AG09309 (cell line): ENCODE measurements at places on chromosomes 16 and 17.

- DNase-seq, result no peak
Measured at GRCh38 chr17:8887834-8888703, 20.6 kb upstream of the PIK3R6 start.

GRCh38 chr17:76050538-76051467, 21.5 kb downstream of the SRP68 start:
- no peak for DNase-seq

- no peak for DNase-seq
Measured at GRCh38 chr17:67577429-67578141, 140.2 kb upstream of the NOL11 start.

DNA sequence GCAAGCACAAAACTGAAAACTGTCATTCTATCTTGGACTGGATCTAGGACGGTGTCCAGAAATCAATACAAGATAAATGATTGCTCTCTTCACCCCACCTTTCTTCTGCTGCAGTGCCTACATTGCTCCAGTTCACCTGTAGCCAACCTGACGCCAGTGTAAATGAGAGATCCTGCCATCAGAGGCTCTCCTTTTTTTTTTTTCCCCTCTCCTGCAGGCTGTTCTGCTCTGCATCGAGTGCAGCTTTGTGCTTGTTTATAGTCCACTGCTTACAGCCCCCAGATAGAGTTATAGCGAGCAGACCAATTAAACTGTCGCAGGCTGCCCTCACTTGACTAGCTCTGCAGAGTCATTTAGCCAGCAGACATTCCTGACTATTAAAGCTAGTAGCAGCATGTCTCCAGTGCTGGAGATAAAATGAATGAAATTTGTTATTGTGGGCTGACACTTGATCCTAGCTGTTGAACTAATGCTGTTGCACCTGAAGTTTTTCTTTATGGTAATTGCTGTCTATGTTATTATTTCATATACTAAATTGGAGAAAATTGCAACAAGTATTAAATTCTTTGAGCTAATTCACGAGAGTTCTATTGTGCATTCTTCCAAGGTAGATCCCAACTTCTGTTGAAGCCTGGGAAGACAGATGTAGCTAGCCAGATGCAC, 257.1 kb downstream of the FTO start:
- DNase-seq, result no peak

GRCh38 chr16:89452241-89452640, 38.1 kb downstream of the ANKRD11 start:
- no peak for DNase-seq

- DNase-seq, result no peak
Measured at GRCh38 chr16:4937782-4938682, 1.1 kb upstream of the PPL start.

DNA sequence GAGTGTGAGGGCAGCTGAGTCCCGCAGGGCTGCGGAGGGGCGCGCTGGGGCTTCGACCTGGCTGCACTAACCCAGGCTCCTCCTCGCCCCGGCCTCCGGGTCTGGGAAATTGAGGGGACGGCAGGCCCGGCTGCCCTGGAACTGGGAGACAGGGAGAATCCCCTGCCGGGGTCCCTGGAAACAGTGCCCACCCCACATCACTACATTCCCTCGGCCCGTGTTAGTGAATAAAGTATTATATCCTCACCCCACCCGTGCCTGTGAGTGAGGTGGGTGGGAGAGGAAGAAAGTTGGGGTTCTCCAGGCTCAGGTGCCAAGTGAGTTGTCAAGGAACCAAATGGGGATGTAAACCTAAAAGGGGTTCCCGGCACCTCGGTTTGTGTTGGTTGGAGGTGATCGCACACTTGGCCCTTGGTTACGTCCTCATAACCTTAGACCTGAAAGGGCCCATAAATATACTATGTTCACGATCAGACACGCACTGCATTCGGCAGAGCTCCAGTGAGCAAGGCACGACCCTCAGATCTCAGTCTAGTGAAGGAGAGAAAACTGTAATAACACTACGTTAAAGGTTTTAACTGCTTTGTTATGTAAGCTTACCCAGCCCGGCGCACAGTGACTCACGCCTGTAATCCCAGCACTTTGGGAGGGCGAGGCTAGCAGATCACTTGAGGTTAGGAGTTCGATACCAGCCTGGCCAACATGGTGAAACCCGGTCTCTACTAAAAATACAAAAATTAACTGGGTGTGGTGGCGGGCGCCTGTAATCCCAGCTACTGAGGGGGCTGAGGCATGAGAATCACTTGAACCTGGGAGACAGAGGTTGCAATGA, 11.2 kb downstream of the ZNF771 start:
- DNase-seq, result no peak

- no peak for DNase-seq
Measured at GRCh38 chr17:75647921-75648320, 14.7 kb downstream of the SMIM5 start.

DNA sequence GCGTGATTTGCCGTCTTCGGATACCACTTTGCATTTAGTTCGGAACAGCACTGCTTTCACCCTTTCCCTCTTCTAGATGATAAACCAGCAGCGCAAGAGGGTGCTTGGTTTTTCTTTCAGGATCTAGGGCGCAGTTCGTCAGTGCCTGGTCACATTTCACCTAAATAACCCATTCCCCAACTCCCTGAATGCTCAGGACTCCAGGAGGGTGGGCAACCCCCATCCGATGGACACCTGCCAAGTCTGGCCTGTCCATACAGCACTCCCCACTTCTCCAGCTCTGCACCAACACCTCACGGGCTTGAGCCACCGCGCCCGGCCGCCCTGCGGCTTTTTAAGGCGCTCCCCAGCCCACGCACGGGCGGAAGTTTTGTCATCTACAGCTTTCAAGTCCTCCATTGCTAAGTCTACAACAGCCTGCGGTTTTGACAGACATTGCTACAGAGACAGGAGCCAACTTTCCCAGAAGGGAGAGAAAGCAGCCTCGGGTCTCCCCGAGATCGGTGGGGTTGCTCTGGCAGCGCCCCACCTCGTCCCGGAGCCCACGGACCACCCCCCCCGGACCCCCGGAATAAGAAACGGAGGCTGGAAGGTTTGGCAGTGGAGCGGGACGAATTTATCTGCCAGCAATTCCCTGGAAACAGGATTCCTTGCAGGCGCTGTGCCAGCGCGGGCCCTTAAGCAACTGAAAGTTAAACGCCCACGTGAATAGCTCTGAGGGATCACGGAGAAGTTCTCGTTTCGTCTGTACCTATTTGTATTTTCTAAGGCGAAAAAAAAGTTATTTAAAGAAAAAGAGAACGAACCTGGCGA, 38.6 kb upstream of the SLFN13 start:
- DNase-seq, result no peak

DNA sequence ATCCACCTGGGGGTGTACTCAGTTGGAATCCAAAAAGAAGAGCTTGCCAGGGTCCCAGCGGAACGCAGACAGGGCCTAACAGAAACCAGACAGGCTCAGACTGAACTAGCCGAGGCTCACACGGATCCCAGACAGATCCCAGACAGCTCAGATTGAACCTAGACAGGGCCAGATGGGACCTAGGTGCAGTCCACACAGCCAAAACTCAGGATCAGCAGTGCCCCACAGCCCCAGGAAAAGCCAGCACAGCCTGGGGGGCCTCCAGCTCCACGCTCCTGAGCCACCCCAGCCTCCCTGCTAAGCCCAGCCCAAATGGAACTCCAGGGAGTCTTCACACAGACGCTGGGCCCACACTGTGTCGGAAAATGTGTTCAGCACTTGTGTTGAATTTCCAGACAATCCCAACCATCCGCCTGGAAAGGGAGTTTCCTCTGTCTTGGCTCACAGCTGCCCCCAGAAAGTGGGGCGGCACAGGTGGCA, 7.5 kb downstream of the STX1B start:
- DNase-seq, result no peak

DNA sequence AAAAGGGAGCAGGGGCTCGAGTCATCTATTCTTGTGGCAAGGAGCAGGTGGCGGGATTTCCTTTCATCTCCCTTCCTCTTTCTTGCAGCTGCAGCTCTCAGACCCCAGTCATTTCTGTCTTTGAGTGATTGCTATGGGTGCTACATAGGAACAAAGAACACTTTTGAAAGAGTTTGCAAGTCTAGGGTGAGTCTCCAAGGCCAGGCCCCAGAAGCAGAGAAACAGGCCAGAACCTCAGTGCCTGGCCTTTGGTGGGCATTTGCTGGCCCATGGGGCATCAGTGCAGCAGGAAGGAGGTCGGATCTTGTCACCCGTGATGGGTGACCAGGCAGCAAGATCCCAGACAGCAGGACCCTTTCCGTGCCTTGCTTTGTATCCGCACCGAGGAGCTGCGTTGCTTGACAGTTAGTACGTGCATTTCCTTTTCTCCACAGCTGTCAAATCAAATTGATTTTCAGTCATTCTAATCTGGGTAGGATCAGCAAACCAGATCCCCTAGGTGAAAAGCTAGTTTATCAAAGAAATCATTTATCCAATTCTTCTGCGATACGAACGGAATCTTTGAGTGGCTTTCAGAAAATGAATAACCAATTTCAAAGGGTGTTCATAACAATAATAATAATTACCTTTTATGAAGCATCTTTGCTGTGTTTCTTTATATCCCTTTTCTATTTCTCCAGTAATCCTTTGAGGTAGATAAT, 244.6 kb upstream of the MAF start:
- no peak for DNase-seq

- no peak for DNase-seq
Measured at GRCh38 chr16:57472665-57473060, 10.2 kb downstream of the POLR2C start.

- no peak for DNase-seq
Measured at GRCh38 chr17:5718726-5719125, 134.4 kb upstream of the NLRP1 start.

DNA sequence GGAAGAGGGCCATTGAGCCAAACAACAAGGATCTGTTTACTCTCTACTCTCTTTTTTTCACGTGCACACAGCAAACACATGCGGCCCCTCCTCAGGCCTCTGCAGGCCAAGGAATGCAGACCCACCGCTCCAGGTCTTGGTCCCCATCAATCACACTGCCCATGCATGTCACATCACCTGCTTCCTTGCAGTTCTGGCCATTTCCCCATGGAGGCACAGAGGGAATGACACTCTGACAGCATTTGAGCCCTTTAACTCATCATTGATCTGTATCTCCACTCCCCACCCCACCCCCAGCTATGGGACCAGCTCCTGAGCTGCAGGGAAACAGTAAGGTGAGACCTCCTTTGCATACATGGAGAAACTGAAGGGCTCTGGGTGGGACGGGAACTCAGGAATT, 45.9 kb upstream of the MEIOC start:
- DNase-seq, result no peak

- DNase-seq, result no peak
Measured at GRCh38 chr17:63859257-63859656, 14.2 kb downstream of the CSH2 start.

- no peak for DNase-seq
Measured at GRCh38 chr17:65595071-65595656, 33.7 kb upstream of the AXIN2 start.

GRCh38 chr16:50984688-50985087, 166.4 kb downstream of the SALL1 start:
- no peak for DNase-seq

DNA sequence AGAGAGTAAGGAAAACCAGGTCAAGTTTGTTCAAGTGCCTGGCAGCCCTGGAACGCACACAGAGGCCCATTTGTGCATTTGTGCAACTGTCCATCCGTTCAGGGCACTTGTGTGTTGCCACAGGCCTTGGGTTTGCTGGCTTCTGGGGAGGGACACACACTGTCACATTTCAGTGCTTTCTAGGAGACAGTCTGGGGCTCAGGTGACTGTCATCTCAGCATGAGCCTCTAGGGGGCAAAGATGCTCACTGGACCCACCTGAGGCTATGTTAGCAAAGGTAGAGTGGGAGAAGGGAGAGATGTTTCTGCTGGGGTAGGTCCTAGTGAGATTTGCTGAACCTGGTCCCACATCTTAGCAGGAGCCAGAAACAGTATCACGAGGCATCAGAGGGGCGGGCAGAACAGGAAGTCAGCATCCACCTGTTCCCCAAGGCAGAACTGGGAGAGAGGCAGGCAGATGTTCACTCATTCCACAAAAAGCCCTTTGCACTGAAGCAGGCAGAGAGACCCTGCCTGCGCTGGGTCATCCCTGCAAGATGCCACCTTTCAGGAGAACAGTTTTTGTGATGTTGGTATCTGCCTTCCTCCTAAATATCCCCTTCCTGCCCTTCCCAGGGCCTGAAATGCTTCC, 48.5 kb downstream of the RAI1 start:
- no peak for DNase-seq

- no peak for DNase-seq
Measured at GRCh38 chr16:17312094-17312710, 158.6 kb downstream of the XYLT1 start.

GRCh38 chr17:76989519-76989918, 121.3 kb downstream of the MGAT5B start:
- DNase-seq, result no peak

DNA sequence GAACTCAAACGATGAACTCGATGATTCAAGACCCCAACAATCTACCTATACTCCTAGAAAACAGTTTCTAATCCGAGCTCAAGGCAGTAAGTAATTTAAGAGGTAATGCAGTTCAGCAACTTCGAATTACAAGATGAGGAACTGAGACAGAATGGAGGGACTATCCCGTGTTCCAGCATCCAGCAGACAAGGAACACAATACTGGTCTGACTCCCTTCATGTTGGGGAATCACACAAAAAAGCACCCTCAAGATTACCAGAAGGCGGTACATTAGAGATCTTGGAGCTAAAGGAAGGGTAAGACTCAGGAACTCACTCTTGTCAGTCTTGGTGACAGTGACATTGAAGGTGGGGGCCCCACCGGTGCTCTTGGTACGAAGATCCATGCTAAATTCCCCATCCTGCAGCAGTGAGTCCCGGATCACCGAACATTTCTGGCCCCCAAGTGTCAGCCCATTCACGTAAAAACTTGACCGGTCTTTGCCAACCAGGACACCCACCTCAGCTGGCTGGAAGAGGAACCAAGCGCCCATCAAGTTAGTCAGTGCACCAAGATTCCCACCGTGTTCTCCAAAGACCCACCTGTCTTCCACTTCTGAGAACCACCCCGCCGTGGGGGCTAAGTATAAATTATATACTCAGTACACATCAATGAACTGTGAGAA, 1.9 kb downstream of the PFN1 start:
- no peak for DNase-seq

GRCh38 chr16:78972006-78972405, 628.5 kb downstream of the MAF start:
- DNase-seq, result no peak

GRCh38 chr17:81712468-81713003, 452 bp downstream of the SLC25A10 start:
- DNase-seq, result no peak

GRCh38 chr16:89210904-89211515, 6.5 kb upstream of the ZNF778 start:
- DNase-seq, result peak; percentile 4

GRCh38 chr17:82320140-82320840, 2.9 kb upstream of the CD7 start:
- DNase-seq, result no peak

GRCh38 chr17:58538811-58539409, 24.5 kb upstream of the MTMR4 start:
- DNase-seq, result no peak

- no peak for DNase-seq
Measured at GRCh38 chr17:41785859-41786226, 668 bp downstream of the JUP start.

- no peak for DNase-seq
Measured at GRCh38 chr17:64131606-64132270, 1.8 kb upstream of the ERN1 start.
